ENCODE measurements at places on chromosomes 2 and 18. TPM values are rescaled to one million over a fixed set of nuclear protein-coding genes. Genes with fewer than 3 reads are reported as not detected.

TRIM54 gene
- 0.25 TPM for total RNA-seq

- no peak for DNase-seq
Measured at GRCh38 chr2:26584656-26585055, 56.5 kb downstream of the CIB4 start.

DNA sequence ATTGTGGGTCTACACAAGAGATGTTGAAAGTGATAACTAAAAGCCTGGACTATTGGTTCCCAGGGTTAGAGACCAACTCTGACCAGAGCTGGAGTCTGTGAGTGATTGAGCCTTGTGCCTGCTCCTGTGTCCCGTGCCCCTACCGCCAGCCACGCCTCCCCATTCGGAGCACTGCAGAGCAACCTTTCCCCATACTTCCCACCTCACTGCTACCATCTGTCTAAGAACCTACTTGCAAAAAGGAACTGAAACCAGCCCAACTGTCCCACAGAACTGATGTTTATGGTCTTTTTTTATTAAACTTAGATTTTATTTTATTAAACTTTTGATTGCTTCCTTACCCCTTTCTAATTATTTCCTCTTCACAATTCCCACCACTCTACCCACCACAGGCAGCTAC is 300.3 kb upstream of the MGAT5 start:
- DNase-seq = no peak

- DNase-seq = no peak
Measured at GRCh38 chr18:23311351-23312121, 141.6 kb upstream of the RIOK3 start.

- no peak for DNase-seq
Measured at GRCh38 chr2:27074738-27075565, 3.5 kb upstream of the EMILIN1 start.

DNA sequence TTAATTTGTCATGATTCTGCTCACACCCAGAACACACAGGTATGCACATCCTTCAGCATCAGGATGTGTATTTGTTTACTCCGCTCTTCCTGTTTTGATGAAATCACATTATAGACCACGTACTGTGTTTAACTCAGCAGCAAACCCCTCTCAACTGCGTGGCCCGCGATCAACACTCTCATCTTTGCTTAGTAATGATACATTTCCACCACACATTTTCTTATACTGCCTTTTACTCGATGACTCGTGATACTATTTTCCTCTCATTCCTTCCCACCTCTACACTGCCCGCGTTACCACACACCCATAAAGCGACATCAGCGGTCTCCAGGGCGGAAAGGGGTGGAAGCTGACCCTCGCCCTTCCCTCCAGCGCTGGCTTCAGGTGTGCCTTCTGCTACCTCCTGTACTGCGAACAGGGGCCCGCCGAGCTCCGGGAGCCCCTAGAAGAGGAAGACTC is 1.3 kb downstream of the NETO1 start:
- DNase-seq = no peak

- no peak for DNase-seq
Measured at GRCh38 chr2:37005118-37005868, 39.0 kb upstream of the STRN start.

GRCh38 chr2:228447266-228447915 is 265.9 kb upstream of the SPHKAP start:
- no peak for DNase-seq

DNA sequence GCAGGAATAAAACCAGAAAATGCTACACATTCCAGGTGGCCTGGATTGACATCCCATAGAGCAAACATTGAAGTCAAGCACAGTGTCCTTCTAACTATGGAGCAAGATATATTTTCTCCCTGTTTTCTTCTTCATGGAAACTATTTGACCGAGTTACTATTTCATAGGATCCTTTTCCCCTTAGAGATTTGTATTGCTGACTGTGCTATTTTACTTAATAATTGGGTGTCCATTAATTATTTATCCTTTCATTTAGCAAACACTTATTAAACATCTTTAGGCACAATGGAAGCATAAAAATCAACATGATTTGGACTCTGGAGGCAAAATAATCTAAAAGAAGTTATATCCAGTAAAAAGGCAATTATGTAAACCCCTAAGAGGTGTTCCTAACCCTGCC is 782.8 kb upstream of the ACVR2A start:
- DNase-seq = no peak

DNA sequence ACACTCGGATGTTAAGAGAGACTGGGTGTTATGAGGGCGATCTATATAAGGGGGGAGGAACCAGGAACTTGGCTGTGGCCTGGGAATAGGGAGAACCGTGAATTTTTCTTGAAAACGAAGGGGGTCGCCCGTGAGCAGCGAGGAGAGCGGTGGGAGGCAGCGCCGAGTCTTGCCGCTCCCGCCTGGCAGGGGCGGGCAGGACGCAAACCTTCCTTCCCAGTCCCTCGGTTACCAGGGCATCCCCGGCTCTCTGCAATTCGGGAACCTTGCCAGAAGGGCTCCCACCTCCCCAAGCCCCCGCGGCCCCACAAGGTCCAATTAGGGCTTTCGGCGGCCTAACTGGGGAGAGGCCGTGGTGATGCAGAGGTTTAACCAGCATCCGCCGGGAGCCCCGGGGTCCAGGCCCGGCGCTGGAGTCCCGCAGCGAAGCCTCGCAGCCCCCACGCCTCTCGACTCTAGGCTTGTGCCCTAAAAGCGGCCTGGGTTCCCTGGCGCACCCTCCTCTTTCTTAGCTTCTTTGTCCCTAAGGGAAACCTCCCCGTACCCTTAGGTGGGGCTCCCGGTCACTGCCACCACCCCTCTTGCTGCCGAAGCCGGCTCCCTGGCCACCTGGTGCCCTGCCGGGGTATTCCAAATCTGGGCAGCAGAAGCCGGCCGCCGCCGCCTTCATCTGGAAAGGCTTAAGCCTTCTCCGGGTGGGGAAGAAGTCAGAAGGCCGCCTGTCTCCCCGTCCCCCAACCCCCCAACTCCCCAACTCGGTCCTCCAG is 680 bp upstream of the FHOD3 start:
- peak; percentile 40 for DNase-seq

Measured in Caco-2 (cell line).